ENCODE measurements at places on chromosomes 4 and X.

- no peak for DNase-seq
These were observed 53.0 kb downstream of the TMEM154 start for GRCh38 chr4:152626790-152627189.

DNA sequence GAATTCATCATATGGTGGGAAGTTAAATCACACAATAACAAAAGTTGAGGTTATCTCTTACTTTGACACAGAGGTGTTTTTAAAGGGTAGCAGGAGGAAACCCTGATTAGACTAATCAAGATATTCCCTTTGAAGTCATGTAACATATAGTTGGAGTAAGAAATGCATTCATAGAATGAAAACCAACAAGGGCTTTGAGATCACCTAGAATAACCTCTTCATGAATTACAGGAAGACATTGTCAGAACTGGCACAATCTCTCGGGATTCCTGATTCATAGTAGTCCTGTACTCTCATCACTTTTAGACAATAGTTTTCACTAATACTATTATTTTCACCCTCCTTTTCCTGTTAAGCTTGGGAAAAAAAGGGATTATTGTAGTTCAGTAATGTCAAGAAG, 170.2 kb downstream of the PPP3CA start:
- DNase-seq: no peak

DNA sequence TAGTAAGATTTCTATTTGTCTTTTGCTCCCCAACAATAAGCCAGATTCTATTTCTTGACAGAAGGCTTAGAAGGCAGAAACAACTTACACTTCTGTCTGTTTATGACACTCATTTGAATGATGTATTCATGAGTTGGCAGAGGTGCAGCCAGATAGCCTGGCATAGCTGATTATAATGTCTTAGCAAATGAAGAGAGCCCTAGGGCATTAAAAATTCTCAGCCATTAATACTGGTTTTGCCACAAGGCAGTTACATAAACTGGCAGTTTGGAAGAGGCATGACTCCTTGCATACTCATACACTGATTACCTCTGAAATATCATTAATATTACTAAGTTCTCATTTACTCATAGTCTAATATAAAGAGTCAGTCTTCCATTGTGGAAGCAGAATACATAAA, 728.5 kb upstream of the NDST4 start:
- DNase-seq: no peak

GRCh38 chr4:139631791-139632190, 33.8 kb upstream of the MGST2 start:
- no peak for DNase-seq

DNA sequence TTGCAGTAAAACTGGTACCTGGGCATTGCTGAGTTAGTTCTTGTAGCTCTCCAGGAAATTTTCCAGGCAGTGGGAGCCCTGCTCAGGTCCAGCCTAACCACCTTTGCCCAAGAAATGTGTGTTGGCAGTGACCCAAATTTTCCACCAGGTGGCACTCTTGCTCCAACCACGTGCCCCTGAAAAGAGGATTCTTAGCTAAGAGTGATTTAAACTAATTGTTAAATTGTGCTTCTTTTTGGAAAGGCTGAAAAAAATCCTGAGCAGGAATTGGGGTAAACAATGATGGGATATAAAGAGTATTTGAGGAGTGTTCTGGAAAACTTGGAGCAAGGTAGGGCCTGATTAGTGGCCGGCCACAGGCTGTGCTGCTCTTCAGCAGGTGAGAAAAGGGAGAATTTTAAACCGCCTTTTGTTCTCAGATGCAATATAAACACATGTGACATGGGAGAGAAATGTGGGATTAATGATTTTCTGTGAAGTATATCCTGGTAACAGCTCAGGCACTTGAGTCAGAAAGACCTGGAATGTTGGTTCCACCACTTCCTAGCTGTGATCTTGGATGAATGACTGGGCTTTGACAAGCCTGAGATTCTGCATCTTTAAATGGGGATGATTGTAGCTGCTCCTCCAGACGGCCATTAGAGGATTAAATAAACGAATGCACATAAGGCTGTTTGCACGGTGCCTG, 219.6 kb downstream of the PTTG2 start:
- DNase-seq: peak; percentile 76

- no peak for DNase-seq
These were observed 193.0 kb downstream of the MGST2 start for GRCh38 chr4:139858436-139859205.

GRCh38 chr4:30720661-30721184, 554 bp downstream of the PCDH7 start:
- no peak for DNase-seq

- no peak for DNase-seq
These were observed 323.2 kb downstream of the IL1RAPL1 start for GRCh38 chrX:28910487-28910886.

DNA sequence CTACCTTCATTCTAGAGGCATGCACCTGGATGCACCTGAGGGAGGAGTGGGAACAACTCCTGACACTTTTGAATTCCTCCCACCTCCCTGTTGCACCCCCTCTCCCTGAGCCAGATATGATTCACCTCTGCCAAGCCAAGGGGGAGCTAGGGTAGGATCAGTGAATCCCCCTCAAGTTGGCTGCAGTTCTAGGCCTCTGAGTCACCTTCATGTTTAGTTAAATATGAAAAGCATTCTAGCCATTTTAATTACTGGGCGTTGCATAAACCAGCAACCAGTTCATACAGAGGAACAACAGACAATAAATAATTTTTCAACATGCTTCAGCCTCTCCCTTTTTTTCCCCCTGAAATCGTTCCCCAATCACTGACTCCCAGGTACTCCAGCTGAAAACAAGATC, 1440.2 kb downstream of the ADGRL3 start:
- DNase-seq: no peak

DNA sequence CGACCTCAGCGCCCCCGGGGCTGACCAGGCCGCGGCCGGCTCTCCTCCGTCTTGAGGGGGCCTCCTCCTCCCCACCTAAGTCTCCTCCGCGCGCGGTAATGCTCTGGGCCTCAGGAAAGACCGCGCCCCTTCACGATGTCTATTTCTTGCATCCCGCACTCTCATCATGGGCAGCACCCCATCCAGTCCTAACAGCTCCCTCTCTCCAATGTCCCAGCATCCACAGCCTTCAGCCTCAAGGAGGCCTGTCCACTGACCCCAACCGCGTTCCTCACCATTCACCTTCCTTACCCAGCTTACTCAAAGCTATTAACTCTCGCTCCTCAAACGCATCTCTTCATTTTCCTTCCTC, 77.5 kb downstream of the MAGED4 start:
- DNase-seq: no peak
